ENCODE measurements at places on chromosomes 7 and 10.

DNA sequence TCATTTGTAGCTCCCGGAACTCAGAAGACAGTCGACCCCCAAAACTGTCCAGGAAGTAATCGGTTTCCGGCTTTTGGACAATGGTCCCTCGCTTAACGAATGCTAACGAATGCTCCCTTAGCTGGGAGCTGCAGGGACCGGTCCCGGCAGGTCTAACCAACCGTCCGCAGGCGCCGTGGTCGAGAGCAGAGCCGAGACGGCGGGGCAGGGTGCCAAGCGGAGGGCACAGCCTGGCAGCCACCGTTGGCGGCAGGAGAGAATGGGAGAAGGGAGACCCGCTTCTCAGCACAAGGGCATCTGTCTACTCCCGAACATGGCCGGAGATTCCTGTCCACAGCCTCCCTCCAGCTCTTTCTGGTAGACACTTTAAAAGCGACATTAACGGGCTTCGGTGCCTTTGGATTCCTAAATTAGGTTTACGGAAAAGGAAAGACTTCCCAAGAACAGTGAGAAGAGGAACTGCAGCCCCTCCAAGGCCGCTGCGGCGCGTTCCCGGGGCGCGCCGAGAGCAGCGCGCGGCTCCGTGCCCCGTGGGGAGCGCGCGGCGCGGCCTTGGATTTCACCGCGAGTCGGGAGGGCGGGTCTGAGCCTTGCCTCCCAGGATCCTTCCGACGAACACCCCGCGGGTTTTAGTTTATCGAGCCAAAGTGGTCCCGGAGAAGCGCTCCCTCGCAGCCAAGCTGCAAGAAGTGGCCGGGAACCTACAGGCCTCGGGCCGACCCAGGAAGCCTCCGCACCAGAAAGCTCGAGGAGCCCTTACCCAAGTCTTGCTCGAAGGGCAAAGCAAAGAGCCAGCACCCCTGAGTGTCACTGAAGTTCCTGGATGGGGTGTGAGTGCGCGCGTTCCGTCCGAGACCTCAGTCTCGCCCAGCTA is 3.6 kb upstream of the TBX20 start:
- DNase-seq: no peak

DNA sequence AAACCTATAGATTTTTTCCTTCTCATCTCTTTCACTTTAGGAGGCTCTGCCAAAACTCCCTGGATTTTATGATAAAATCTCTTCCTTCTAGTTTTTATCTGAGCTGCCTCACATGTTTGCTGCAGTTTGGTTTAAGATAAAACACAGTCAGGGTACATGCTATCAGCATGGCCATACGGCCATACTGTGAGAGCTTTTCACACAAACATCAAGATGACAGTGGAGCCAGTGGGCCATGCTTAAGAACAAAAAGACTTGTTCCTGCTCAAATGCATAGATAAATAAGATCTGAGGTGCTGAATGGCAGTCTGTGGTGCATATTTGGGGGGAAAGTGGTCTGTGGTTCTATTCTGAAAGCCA is 91.0 kb downstream of the ELMO1 start:
- no peak for DNase-seq

DNA sequence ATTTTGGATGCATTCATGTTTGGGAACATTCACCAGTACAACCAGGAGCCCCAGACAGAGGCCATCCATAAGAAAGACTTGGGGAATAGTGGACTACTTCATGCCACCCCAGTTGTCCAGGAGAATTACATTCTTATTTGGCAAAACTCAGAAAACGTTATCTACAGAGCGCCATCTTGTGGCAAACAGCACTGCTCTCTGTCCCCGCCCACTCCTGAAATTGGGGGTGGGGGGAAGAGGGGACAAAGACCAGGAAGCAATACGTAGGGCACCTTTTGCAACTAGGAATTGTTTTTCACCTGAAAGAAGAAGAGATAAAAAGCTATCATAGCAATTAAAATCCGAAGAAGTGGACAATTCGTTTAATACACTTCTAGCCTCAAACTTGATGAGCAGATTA is 134.6 kb upstream of the MGMT start:
- no peak for DNase-seq

- DNase-seq: no peak
Measured at GRCh38 chr10:113665806-113666354, 2.0 kb upstream of the NRAP start.

DNA sequence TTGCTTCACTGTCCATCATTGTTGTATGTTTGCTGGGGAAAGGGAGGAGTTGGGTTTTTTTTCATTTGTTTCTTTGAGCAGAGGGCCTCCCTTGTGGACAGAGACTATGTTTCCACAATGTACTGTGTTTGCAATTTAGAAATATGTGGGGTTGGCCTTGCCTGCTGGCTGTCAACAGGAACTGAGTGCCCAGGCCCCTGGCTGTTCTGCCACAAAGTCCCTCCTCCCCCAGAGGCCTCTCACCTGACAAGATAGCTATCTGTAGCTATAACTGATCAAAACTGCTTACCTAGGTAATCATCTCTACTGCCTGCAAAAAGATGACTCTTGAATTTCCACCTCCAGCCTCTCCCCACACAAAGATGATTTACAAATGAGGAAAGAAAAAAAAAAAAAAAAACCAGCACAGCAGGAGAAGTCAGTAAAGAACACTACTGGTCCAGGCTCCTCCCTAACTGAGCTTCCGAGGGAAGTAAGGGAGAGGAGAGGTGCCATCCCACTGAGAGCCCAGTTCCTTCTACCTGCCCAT is 121.8 kb downstream of the SGMS1 start:
- DNase-seq: no peak

DNA sequence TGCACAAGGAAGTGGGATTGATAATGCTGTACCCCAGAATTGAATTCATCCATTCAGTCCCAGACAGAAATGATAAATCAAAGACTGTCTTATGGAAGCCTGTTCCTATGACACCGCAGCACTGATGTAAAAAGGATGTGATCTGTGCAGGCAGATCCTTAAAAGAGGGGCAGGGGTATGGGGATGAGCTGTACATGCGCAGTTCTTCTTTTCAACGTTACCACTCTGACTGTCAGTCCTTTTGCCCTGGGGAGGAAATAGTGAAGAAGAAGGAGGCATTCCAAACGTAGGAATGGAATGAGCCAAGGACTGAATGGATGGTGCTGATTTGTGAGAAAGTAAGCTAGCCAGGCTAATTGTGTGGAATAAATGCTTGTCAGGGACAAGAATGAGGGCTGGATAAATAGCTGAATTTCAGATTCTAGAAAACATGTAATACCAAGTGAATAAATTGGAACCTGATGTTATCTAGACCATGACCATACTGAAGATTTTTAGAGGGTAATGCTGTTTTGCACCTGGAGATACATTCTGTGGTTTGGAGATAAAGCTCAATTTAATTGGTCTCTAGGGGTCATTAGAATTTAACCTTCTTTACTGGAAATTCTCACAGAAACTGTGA is 509.3 kb downstream of the SORCS3 start:
- no peak for DNase-seq

- DNase-seq: no peak
Measured at GRCh38 chr10:130438861-130439260, 302.7 kb downstream of the GLRX3 start.

GRCh38 chr7:30474485-30474884 is 4.1 kb downstream of the NOD1 start:
- DNase-seq: no peak

DNA sequence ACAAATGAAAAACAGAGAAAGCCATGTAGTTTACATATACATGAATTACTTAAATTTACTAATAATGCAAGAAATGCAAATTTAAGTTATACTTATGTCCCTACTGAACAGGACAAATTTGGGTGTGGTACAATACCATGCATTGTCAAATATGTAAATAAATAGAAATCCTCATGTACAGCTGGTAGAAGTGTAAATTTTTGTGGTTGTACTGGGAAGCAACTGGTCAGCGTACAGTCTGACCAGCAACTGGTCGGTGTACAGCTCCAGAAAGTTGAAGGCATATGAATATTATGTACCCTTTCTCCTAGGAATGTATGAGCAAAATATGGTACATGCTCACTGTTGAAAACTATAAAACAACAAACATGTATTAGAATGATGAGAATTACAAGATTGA is 93.9 kb upstream of the TMEM106B start:
- no peak for DNase-seq

DNA sequence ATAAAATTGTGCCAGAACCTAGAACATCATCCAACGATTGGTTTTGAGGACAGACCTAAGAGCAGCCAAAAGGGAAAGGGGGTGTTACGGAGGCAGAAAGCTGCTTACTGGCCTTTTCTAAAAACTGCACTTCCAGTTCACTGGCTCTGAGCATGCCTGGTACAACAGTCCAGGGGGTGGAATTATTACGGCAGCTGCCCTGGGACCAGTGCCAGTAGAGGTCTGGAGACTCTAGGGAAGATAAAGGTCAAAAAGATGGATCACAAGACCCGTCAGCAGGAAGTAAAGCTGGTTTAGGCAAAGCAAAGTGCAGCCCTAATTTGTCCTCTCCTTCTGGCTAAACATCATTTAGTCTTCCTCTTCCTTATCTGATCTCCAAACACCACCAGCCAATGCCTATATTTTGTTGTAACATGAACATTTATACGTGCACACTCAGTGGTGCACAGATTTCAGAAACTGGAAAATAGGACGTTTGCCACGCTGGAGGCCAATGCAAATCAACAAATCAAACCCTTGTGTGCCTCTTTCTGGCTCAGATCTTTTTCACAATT is 216.4 kb upstream of the DPP6 start:
- DNase-seq: no peak

- DNase-seq: no peak
Measured at GRCh38 chr7:69189406-69189805, 408.9 kb upstream of the AUTS2 start.
